ENCODE measurements at places on chromosomes 5 and 9.

DNA sequence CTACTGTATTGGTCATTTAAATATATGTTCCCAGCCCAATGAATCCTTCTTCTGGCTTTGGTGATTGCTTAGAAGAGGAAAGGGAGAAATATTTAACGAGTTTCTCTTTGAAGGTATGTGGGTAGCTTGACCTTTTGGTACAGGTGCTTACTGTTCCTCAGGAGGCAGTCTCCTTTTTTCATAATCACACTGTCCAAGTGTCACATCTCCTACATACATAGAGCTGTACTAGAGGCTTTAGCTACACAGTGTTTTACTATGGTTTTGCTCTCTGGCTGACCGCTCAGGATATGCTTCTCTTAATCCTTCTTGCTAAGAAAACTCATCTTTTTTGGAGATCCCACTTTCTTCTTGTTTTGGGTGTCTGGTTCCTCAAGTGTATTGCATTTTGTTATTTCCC lies 6.9 kb downstream of the ERBIN start:
- DNase-seq, result no peak

DNA sequence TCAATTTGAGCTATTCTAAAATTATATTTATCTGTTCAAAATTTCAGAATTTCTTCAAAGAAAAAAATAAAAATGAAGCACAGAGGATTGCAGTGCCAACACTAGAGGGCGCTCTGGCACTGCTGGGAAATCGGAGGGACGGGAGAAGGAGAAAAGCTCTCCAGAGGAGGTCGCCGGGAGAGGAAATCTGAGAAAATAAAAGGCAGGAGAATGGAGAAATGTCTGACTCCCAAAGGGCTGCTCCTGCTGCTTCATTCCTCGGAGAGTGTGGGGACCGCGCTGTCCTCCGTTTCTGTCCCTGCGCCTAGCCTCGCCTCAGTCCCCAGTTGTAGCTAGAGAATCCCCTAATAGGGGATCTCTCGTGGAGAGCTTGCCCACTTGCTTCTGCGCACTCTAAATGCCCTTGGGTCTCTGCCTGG lies 40.0 kb upstream of the ARSB start:
- DNase-seq, result peak; percentile 66

DNA sequence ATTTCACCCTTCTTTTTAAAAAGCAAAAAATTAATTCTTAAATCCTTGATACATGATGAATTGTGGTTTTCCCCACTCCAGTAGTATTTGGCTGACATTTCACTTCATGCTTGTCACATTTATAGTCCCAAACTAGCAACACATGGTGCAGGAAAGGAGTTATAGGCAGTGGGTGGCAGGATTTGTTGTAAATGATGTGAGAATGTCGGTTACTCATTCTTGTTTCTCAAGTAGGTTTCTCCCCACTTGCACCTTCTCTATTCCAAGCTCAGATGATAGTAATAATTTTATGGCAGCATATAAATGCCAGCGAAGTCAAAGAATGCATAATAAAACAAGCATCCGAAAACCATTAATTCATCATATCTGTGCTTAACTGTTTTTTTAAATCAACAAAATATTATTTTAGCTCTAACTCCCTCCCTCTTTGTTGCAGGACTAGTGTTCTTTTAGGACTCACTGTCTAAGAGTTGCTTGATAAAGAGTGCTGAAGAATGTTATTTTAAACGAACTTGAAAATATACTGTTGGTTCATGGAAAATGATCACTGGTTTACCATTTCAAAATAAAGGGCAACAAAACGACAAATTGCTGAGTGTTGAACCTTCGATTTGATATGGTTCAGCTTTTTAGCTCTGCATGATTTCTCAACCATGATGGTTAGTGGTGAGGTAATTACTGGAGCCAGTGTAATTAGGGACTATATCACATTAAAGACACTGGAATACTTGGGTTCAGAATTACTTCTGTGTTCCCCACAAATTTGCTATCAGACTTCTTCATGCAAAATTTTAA lies 88.1 kb upstream of the ADAMTSL1 start:
- no peak for DNase-seq

DNA sequence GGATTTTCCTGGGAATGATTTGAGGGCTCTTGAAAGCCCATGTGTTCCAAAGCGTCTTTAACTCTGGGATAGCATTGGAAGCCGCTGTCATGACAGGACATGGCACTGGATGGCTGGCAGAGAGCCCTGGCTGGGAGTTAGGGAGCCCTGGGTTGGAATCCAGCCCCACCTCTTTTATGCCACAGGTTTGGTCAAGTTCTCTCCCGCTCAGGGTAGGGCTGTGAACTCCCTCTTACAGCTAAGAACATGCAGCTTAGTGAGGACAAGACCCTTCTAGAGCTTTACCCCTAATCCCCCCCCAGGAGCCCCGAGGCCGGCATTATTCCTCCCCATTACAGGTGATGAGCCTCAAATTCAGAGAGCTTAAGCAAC lies 37.2 kb downstream of the OLFML2A start:
- DNase-seq, result no peak

DNA sequence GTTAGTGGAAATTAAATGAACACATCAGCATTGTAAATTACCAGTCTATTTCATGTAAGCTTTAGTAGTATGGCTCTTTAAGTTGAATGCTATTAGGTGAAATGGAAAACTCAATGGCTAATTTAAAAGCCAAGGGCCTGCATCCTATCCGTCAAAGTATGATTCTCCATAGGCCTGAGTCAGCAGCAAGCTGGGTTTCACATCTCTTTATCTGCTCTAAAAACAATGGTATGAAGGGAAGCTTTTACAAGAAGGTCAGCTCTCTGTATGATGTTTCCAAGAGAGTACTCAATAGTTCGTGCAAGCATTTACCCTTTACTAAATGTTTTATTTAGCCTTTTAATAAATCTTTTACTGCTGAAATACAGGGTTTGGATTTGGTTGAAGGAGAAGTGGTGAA lies 62.8 kb downstream of the MAP1B start:
- DNase-seq, result no peak

DNA sequence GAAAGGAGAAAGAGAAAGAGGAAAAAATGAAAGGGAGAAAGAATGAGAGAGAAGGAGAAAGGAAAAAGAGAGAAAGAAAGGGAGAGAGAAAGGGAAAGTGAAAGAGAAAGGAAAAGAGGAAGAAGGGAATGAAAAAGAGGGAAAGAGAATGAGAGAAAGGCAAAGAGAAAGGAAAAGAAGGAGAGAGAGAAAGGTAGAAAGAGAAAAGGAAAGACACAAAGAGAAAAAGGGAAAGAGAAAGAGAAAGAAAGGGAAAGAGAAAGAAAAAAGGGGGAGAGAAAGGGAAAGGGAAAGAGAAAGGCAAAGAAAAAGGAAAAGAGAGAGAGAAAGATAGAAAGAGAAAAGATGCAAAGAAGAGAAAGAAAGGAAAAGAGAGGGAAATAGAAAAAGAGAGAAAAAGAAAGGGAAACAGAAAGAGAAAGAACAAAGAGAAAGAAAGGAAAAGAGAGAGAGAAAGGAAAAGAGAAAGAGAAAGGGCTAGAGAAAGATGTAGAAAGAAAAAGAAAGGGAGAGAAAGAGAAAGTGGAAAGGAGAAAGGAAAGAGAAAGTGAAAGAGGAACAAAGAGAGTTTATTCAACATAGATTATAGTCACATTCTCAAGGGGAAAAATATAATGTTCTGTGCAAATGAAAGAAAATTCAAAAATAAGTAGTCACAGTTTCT lies 165.2 kb downstream of the TMEM38B start:
- no peak for DNase-seq

- DNase-seq, result no peak
These were observed 24.7 kb upstream of the IFNE start for GRCh38 chr9:21506626-21507482.

GRCh38 chr5:78765756-78766411 lies 117.3 kb upstream of the LHFPL2 start:
- no peak for DNase-seq
